ENCODE measurements at places on chromosomes 13 and 19.

GRCh38 chr13:93227878-93228642 lies 1.5 kb downstream of the GPC6 start:
- H3K27me3 ChIP-seq = peaks cover 29% of the 10 kb centered on the region
- H3K36me3 ChIP-seq = no peaks in the 10 kb centered on the region
- peak overlapping the region; percentile 15 for H3K4me3 ChIP-seq
- no peak overlapping the region for H3K27ac ChIP-seq
- no peak for DNase-seq

- no peaks in the 10 kb centered on the region for H3K4me1 ChIP-seq
- no peak overlapping the region for H3K4me3 ChIP-seq
- no peak for DNase-seq
- H3K27ac ChIP-seq = no peak overlapping the region
- peaks cover 4% of the 10 kb centered on the region for H3K27me3 ChIP-seq
Observed at GRCh38 chr13:41418731-41419130, 38.6 kb upstream of the RGCC start.

- no peaks in the 10 kb centered on the region for H3K4me1 ChIP-seq
- peaks cover 2% of the 10 kb centered on the region for H3K27me3 ChIP-seq
- H3K36me3 ChIP-seq = no peaks in the 10 kb centered on the region
- no peak overlapping the region for H3K27ac ChIP-seq
Observed at GRCh38 chr13:100842136-100842535, 167.5 kb upstream of the TMTC4 start.

DNA sequence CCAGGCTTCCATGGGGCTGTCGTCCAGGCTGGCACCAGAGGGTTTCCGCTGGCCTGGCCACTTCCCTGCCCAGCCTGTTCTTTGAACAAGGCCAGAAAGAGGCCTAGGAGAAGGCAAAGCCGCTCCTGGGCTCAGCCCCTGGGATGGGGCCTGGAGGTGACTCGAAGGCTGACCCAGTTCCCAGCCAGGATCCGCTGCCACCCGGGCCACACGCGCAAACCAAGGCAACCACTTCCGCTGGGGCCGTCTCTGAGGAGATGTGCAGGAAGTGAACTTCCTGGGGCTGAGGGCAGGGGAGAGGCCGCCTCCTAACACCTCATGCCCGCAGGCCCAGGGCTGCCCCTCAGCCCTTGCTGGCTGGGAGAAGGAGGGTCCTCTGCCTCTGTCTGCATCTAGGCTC lies 15.2 kb downstream of the PLEKHF1 start:
- peak overlapping the region; percentile 58 for H3K4me3 ChIP-seq
- peaks cover 79% of the 10 kb centered on the region for H3K4me1 ChIP-seq
- peaks cover 37% of the 10 kb centered on the region for H3K36me3 ChIP-seq
- peak overlapping the region; percentile 89 for H3K27ac ChIP-seq
- no peaks in the 10 kb centered on the region for H3K27me3 ChIP-seq
- DNase-seq = peak; percentile 91

GRCh38 chr19:19106056-19106551 lies 32.2 kb downstream of the TMEM161A start:
- H3K4me1 ChIP-seq = no peaks in the 10 kb centered on the region
- H3K27ac ChIP-seq = no peak overlapping the region
- no peak for DNase-seq
- no peaks in the 10 kb centered on the region for H3K27me3 ChIP-seq
- H3K36me3 ChIP-seq = no peaks in the 10 kb centered on the region
- H3K4me3 ChIP-seq = no peak overlapping the region

Measured in activated CD8-positive, alpha-beta T cell treated with anti-CD3 and anti-CD28 coated beads, Interleukin-2, amount 10 ng/mL, durations not matched to agents 7 days and 5 days (primary cell).